ENCODE measurements at places on chromosomes 5 and 9.

- DNase-seq, result no peak
These were observed 107.5 kb downstream of the KCNN2 start for GRCh38 chr5:114469372-114469771.

- DNase-seq, result no peak
These were observed 94.8 kb downstream of the ARRDC3 start for GRCh38 chr5:91288118-91288916.

DNA sequence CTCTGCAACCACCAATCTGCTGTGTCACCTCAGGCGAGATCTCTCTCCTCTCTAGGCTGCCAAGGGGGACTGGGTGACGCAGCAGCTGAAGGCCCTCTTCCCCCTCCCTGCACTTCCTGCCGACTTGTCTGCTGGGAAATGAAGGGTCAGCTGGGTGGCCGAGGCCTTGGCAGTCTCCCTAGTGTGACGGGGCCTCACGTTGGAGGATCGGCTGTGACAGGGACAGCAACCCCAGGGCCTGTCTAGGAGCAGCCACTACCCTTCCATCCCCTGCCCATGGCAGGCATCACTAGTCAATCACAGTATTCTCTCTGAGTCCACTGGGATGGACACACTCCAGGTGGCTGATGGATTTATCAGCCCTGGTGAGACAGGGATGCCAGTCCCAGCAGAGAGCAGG is 107.3 kb upstream of the SARDH start:
- DNase-seq, result no peak

- DNase-seq, result no peak
These were observed 252.7 kb upstream of the GRIA1 start for GRCh38 chr5:153237671-153238332.

- DNase-seq, result no peak
These were observed 107.7 kb upstream of the GPR151 start for GRCh38 chr5:146623666-146624065.

DNA sequence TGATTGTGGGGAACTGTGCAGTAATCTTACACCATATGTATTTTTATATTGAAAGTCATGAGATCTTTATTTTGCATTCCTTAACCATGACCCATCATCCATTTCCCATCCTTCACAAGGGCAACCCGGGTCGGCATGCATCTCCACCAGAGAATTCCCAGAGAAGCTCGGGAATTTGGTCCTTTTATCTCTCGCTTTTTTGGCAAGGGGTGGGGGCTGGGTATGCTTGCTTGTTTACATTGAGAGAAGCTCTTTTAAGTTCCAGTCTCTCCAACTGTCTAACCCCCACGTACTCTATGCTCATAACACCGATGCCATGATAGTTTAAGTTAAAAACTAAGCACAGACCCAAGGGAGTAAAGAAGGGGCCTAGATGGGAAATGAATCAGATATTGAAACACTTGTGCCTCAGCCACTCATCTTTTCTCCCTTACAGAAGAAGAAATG is 109.9 kb upstream of the NFIB start:
- no peak for DNase-seq

DNA sequence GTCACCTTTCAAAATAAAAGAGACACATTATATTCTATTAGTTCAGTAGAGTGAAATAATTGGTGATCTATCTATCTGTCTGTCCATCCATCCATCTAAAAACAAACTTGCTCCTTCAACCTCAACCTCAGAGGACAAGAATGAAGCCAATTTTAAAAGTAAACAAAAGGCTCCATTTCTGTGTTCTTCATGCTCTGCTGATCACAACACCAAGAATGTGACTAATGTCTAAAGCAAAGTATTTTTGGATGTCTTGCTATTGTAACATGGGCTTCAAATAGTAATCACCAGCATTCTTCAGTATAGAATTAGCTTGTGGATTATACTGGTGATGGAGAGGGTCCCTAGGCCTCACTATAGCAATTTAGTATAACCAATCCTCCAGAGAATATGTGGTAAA is 1304.4 kb downstream of the MAT2B start:
- no peak for DNase-seq

- DNase-seq, result no peak
These were observed 1.4 kb downstream of the SUSD1 start for GRCh38 chr9:112173489-112174221.

DNA sequence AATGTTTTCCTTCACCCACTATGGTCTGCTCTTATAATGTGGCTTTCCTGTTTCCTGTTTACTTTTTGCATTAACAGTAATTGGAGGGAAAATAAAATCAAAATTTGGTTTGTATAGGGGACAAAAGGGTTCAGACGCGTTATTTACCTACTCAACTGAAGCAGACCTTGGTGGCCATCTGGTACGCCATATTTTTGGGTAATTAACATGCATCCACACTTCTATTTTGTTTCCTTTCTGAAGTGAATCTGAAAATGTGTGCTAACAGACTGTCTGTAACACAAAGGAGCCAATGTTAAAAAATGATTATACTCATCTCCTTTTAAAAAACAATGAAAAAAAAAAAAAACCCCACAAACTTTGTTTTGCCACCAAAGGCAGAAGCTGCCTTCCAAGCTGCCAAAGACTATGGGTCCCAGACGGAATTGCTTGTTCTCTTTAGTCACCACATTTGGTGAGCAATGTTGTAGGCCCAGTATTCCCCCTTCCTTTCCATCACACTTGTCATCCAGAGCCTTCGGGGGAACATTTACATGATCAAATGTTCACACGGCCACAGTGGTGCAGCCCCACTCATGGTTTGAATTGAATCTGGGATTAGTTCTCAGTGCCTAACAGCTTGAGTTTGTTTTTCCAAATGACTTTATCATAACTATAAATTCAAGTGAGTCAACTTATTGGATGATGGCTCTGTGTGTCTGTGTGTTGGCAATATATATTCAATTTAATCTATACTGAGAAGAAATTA is 323.7 kb upstream of the CD180 start:
- DNase-seq, result no peak

GRCh38 chr5:84287951-84288350 is 96.7 kb downstream of the EDIL3 start:
- DNase-seq, result no peak
